Activated naive CD4-positive, alpha-beta T cell treated with Interleukin-2 at 50 U/mL for 16 hours (primary cell): ENCODE measurements at places on chromosomes 5 and 9.

DNA sequence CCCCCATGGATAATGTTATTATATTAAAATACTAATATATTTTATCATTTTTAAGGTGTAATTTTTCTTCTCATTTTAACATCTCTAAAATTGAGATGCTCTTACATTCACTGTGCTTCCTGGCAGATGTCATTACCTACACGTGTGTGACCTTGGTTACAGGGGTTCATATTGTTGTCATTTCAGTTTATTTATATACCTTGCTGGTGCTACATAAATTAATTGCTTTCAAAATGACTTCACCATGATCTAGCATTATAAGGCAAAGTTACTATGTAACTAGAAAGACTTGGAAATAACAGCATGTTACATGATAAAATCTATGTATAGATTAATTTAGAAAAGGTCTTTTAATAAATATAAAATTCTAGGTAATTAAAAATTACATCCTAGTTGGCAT, 60.9 kb downstream of the ARHGEF28 start:
- no peak for DNase-seq

GRCh38 chr5:137118629-137119028, 380.5 kb downstream of the SPOCK1 start:
- no peak for DNase-seq

DNA sequence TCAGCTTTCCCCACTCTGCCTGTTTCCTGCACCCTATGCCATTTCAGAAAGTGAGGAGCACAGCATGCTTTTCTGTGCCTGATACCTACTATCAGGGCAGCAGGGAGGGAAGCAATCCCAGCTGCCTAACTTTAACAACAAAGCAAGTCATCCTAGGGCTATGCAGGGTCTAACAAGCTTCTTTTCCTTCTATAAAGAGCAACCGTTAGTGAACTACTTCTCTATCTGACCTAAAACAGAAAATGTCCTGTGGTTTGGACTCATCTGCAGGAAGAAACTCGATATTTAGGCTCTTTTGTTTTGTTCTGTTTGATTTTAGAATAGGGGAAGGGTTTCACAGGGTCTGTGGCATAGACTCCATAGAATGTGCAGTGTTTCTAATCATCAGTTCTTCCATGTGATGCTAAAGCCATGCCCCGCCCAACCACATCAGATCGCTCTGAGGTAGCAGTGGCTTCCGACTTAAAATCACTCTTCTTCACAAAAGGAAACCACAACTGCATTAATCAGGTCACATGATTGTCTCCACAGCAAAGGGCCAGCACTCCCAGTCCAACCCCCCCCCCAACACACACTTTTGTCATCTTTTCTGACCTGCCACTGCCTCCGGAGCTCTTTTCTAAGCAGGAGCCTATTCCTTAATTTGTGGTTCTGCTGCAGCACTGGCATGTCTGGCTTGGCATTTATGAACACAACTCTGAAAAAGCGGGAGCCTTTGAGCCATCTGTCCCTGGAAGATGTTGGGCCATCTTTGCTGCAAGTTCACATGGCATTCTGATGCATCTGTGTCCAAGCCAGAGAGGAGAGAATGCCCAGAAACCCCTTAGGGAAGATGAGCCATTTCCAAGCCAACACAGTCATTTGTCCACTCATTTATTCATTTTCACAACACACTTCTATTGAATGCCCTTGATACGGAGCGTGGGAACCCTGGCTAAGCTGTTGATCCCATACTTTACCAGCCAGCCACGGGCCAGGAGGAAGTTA, 71.6 kb downstream of the CFAP90 start:
- no peak for DNase-seq

DNA sequence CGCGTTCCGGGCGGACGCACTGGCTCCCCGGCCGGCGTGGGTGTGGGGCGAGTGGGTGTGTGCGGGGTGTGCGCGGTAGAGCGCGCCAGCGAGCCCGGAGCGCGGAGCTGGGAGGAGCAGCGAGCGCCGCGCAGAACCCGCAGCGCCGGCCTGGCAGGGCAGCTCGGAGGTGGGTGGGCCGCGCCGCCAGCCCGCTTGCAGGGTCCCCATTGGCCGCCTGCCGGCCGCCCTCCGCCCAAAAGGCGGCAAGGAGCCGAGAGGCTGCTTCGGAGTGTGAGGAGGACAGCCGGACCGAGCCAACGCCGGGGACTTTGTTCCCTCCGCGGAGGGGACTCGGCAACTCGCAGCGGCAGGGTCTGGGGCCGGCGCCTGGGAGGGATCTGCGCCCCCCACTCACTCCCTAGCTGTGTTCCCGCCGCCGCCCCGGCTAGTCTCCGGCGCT, at the start of gene DAPK1:
Gene DAPK1, plus strand, starts transcription at position 264 of the 442 bp plus-strand sequence. CDS start 1,211 bp downstream, outside the sequence.
- DNase-seq = no peak

- DNase-seq = no peak
Observed at GRCh38 chr9:89376741-89377351, 58.5 kb downstream of the SECISBP2 start.

DNA sequence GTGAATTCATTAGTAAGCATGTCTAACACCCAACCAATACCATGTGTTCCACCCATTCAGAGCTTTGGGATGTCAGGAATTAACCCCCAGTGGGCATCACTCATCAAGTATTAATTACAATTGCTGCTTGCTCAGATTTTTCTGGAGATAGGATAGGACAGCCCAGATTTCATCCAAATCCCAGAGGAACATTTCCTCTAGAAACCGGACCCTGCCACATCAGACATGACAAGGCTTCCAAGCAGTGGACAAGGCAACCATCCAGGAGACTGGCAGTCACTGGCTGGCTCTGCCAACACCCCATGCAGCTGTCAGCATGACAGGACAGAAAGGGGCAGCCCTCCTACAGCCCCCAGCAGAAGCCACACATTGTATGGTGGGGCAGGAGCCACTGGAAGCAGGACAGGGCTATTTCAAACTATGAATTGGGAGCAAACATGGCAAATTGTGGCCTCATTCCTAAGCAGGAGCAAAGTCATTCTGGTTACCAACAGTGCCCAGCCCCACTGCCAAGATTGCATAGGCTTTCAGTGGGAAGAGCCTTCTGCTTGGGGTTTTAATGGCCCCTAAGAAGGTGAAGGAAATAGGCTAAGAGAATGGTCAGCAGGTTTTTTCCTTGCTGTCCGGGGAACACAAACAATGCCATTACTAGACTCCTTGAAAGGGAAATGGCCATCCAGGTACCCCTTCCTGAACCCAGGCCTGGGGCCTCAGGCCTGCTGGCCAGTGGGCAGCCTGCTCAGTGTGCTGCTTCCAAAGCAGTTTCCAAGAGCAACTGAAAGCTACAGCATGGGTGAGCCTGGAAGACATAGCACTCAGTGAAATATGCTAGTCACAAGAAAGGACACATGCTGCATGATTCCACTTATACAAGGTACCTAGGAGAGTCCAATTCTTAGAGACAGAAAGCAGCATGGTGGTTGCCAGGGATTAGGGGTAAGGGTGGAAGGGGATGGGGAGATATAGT, 294.7 kb upstream of the SLC30A5 start:
- DNase-seq = no peak

DNA sequence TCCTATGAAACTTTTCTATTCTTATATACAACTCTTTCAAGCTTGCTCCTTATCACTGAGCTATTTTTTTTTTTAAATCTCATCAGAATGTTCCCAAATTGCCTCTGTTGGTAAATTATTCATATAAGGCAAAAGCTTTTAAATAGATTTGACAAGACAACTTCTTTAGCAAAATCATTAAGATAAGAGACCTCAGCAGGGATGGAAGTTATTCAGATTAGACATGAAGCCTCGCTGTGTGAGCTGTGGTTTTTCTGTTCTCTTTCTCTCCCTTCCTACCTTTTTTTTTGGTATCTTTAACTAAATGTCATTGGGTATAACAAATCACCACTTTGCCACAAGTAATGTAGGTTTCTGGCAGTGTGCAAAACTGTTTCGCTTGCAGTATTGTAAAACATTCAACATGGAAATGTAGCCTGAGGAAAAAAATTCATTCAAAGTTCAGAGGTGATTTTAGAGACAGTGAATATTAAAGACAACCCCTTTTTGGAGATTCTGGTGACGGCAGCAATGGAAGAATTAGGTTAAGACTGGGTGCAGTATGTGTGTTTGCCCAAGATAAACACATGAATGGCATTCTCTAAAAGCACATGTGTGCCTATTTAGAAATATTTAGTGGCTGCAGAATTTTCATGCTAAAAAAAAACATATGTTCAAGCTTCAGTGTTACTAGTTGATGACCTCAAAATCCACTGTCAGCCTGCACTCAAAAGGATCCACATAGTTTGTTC, 467.1 kb downstream of the ZNF608 start:
- DNase-seq = no peak
